ENCODE measurements at places on chromosomes 12 and 14.

DNA sequence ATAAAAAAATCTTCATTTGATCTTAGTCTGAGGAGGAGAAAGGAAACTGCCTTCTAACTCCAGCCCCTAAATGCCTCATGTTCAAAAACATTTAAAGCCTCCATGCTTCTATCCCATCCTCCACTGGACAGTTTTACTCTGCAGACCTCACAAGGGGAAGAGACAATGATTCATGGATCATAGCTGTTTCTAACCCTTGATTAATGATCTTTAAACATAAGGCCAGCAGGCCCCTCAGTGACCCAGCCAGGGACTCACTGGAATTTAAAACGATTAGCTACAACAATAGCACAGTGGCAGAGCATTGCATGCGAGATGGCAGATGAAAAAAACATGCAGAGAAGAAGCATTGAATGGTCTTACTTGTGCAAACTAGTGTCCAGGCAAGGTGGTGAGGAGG is 6.0 kb downstream of the DCTN2 start:
- DNase-seq = no peak

DNA sequence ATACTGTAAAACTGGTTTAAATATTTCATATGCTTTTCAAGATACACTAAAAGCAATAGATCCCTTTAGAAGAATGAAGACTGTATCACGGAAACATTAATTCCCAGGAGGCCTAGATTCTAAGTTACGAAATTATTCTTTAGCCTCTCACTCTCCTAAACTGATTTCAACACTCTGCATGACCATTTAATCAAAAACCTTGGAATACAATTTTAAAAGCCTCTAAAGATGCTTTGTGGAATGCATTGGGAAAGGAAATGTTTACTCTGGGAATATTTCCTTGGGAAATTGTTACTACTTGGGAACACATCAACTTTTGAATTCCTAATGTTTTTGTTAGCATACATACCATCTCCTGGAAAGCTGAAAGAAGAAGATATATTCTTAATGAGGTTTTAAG is 255.7 kb upstream of the FAR2 start:
- DNase-seq = no peak

DNA sequence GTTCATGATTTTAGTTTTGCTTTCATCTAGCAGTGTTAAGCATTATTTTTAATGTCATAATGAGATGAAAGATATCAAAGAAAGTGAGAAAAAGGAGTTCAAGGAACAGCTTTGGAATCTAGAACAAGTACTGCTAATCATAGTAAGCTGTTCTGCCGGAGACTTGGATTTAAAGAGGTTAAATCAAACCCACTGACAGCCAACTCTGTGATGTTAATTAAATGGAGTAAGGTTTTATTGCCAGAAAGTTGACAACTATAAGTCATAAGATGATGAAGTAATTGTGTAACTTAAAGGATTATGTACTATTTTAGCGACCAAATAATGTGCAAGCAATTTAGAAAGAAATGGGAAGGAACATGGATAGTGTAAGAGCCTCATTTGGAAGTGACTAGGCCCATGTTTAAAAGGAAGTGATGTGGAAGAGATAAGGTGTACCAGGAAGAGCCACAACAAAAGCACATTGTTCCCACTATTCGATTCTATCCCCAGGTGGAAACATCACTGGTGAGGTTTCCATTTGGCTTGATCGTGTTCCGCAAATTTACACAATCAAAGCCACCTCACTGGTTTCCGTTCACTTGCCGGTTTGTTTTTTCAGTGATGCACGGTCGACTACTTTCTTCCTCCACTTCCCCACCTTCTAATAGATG is 388.5 kb downstream of the PAWR start:
- no peak for DNase-seq

DNA sequence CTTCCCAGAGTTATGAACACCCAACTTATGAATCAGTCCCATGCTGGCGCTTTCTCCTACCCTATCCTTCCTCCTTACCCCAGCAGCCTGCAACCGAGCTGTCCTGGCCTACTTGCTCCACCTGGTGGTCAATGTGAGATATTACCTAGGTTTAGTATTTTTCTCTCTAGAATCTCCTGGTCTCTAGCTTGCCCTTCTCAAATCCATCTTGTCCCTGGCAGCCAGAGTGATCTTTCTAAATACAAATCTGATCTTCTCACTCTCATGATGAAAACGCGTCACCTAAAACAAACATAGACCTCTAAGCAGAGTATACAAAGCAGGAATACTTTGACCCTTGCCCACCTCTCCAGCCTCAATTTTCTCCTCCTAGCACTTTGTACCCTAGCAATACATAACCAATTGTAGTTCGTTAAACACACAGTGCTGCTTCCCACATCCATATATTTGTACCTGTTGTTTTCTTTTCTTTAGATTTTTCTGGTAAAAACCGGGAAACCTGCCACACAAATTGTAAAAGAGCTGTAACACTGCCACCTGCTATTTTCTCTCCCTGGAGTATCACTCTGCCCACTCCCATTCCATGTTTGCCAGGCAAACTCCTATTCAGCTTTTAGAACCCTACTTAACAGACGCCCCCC is 20.0 kb upstream of the TCP11L2 start:
- peak; percentile 9 for DNase-seq

DNA sequence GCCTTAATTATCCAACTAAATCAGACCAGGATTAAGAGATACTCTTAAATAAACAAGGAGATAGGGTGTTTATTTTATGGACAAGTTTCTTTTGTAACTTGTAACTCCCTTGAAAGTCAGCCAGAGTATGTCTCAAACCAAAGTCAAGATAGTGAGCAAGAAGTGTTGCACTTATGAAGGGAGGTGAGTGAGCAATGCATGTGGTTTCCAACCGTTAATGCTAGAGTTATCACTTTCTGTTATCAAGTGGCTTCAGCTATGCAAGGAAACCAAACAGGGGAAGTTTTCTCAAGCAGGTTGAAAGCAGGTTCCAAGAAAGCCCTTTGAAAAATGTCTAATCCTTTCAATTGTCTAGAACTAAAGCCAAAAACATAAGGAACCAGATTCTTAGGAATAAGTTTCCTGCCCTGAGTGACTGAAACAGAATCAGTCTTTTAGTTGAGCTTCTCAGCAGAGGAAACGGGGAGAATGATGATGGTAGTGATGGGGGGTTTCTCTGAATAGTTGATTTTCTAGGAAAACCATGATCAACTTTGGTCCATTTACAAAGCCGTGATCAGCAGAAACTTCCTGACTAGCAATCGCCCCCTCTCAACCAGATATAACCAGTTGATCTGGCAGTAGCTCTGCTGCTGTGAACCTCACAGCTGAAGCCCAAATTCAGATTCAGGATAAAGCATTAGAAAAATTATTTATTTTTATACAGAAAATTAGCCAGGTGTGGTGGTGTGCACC is 128.4 kb downstream of the DAD1 start:
- no peak for DNase-seq

DNA sequence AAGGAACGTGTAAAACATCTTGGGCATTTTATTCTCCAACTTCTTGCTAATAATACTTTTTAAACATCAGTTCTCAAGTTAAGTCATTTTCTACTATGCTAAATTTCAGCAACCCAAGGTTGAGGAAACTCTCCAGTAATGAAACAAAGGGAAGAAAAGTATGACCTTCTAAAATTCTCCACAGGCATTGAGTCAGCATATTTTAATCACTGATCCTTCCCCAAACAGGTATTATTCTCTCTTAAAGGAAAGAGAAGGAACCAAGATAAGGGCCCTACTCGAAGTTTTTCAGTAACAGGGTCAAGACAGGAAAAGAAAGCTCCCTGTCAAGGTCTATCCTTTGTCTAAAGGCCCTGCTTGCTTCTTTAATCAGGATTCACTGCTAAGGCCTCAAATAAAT is 3.0 kb downstream of the KICS2 start:
- no peak for DNase-seq

DNA sequence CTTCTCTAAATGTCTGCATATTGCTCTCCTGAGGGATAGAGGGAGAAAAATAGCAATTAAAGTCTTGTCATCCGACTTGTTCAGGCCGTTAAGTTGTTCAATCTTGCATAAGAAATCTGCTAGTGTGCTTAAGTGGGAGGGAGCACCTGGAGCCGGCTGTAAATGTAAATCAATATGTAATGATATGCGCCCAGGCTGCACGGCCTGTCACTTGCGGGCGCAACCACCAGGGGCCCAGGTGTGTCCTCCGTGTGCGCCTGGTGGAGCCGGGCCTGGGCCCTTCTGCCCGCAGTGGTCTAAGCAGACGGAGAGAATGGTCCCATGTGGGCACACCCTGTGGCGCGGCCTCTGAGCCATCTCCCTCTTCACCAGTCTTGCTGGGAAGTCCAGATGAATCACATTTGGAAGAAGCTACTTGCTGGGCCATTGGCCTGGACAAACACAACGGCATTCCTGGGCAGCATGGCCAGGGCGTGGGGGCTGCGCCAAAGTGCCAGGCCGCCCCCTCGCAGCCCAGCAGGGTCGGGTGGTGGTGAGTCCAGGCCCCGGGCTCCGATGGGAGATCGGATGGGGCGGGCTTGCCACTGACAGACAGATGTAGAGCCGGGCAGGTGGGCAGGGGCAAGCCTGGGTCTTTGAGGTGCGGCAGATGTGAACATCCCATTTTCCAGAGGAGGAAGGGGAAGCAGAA is 193.3 kb upstream of the C14orf180 start:
- DNase-seq = no peak

DNA sequence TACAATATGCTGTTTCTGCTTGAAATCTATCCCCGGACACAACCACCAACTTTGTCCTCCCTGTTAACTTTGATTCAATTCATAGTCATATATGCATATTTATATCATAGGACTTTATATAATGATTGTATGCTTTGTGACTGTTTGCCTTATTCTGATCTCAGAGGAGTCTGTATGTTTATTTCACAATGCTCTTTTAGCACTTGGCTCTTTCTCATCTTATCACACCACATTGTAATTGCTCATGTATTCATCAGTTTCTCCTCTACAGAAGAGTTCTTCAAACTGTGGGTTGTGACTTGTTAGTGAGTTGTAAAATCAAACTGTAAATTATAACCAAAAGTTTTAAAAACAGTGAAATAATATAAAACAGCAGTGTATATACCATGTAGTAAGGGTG is 21.7 kb upstream of the PPM1A start:
- no peak for DNase-seq

DNA sequence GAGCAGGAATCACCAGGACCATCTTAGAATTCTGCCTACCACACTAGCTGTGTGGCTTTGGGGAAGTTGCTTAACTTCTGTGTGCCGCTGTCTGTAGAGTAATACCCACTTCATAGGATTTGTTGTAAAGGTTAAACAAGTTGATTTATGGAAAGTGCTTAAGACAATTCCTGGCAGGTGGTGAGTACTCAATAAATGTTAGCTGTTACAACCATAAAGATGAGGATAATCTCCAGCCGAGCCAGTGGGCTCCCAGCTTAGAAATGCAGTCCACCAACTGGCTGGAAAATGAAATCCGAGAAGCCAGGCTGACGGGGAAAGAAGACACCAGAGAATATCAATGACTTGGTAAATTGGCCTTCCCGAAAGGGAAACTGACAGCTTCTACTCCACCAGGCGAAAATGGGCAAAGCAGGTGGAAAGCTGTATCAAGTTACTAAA is 173.5 kb downstream of the CHST11 start:
- DNase-seq = no peak

DNA sequence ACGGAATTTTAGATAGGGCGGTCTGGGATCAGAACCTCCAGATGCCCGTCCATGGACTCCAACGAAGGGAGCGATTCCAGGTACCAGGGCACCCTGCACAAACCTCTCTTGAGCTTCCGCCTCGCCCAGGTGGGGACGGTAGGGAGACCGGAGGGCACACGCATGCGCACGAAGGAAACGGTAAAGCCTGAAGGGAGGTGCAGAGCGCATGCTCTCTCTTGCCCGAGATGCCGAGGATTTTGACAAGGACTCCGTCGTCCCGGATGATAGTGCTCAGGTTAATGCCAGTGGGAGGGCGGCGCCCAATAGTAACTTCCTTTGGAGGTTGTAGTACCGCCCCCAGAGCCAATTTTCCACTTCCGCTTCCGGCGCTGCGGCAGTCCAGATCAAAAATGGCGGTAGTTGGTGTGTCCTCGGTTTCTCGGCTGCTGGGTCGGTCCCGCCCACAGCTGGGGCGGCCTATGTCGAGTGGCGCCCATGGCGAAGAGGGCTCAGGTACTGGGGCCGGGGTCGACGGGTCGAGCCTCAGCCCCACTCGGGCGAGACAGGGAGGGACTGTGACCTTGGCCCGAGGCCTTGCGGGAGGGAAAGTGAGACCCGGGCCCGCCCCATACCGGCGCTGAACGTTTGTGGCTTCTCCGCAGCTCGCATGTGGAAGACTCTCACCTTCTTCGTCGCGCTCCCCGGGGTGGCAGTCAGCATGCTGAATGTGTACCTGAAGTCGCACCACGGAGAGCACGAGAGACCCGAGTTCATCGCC is at the start of gene COX6A1:
Gene COX6A1, plus strand, starts transcription at position 379 of the 760 bp plus-strand sequence. Its CDS starts 14 bp downstream, at position 393.
- DNase-seq = peak; percentile 97

DNA sequence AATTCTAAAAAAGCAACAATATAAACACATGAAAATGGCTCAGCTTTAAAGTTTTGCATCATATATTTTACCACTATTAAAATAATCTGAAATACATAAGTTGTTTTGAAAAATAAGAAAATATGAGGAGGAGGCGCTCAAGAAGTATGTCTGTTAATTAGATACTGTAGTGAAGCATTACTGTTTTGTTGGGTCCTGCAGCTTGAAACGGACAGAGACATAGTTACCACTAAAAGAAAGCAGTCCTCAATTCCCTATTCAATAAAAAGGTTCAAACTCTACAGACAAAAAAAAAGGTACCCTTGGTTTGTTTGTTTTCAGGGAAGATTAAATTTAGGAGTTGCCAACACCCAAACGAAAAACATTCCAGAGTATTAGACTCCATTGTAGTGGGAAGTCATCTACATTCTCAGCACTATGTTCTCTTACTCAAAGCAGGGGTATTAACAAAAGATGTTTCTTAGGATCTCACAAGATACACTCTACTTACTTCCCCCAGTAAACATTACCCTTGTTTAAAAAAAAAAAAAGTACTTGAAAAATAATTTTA is 3.0 kb downstream of the PAWR start:
- DNase-seq = no peak

- no peak for DNase-seq
Measured at GRCh38 chr12:100185361-100185894, 15.2 kb upstream of the ACTR6 start.

DNA sequence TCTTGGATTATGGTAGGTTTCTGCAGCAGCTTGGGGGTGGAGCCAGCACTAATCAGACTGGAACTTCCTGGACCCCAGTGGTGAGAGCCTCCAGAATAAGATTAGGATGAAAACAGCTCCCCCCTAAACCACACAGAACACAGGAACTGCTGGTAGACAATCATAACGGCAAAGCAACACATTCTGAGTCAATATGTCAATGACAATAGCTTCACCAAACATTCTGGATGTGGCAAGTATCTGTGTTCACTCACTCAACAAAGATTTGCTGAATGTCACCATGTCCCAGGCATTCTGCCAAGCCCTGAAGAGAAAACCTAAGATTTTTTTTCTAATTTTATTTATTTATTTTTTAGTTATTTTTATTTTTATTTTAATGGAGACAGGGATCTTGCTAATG is 65.2 kb downstream of the LRRC74A start:
- no peak for DNase-seq

DNA sequence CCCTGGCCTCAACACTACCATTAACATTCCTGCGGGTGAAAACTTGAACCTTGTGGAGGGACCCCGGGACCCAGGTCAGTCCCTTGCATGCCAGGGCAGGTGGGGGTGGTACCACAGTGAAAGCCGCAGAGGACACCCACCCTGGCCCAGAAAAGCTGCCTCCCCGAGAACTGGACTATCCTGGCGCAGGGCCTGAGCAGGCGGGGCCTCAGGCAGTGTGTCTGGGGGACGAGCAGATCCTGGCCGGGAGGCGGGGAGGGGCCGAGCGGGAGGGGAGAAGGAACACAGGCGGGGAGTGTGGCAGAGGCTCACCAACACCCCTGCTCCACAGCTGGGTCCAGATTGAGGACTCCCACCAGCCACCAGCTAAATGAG is 10.0 kb downstream of the AHNAK2 start:
- no peak for DNase-seq

All from stimulated activated CD8-positive, alpha-beta memory T cell treated with anti-CD3 and anti-CD28 coated beads, Interleukin-2, amount 100 ng/mL, for 1 hour (primary cell).